Stimulated activated CD4-positive, alpha-beta T cell treated with anti-CD3 and anti-CD28 coated beads, Interleukin-2, amount 100 ng/mL, for 24 hours (primary cell): ENCODE measurements at places on chromosomes 11 and 22.

- peak; percentile 17 for DNase-seq
Measured at GRCh38 chr22:19448076-19448607, 631 bp upstream of the C22orf39 start.

- DNase-seq: no peak
Measured at GRCh38 chr11:47099918-47100315, 76.8 kb downstream of the ARFGAP2 start.

GRCh38 chr11:69634590-69634989, 6.4 kb upstream of the CCND1 start:
- no peak for DNase-seq

DNA sequence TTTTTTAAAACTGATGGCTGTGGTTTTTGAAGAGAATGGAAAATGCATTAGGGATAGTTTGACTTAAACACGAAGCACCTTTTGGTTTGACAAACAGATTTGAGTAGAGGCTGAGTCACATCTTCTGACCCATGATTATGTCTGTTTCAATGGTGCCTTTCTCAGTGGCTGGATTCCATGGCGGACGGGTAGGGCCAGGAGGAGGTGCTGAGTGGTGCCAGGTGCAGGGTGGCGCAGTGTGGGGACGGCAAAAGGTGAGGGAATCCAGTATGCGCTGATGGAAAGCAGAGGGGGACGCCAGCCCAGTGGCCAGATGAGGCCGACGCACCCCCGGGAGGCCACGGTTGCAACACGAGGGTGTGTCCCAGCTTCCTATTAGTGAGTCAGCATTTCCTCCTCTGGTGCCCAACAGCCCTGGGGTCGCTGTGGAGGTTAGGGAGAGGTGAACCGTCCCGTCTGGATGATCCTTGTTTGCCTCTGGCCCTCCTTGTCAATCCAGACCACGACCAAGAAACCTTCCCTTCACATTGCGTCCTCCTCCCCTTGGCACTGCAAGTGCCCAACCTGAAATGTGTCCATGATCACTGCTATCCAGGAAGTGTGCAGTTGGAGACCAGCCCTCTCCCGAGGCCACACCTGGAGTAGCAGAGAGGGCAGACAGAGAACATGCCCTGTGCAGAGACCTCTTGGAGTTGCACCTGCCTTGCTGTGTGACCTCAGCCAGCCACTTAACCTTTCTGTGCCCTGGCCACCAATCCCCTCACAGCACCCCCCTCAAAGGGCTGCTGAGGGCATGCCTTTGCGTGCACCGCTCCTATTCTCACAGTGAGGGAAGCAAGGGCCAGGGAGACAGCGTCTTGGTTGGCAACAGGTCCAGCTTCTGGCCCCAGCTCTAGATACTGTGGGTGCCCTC, 32.5 kb upstream of the ATXN10 start:
- no peak for DNase-seq

DNA sequence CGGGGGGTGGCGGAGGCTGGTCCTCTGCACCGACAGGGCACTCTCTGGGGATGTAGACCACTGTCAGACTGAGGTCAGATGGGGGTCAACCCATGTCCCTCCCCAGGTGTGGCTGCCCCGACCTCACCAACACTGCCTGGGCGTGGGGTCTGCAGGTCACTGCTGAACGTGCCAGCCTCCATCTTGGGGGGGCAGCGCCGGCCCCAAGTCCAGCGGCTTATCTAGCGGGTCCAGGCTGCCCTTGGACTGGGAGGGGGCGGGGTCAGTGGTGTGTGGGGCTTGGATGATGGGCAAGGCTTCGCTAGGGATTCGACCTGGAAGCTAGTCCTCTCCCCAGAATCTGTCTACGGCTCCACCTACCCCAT, 178.2 kb downstream of the IGLL1 start:
- DNase-seq: no peak

DNA sequence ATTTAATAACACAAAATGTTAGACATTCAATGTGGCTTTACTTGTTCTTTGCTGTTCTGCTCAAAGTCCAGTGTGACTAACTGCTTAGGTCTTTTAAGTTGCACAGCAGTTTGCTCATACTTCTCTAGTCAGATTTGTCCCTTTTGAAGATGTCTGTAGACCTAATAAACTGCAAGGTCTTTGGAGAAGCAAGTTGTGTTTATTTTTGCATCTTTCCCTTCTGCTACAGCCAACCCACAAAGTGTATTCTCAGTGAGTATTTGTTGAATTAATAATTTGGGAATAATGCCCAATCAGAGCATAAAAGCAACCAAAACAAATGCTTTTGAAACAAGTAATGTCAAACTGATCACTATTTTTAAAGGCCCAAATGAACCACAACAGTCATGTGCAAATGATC, 312.5 kb downstream of the CADM1 start:
- no peak for DNase-seq

DNA sequence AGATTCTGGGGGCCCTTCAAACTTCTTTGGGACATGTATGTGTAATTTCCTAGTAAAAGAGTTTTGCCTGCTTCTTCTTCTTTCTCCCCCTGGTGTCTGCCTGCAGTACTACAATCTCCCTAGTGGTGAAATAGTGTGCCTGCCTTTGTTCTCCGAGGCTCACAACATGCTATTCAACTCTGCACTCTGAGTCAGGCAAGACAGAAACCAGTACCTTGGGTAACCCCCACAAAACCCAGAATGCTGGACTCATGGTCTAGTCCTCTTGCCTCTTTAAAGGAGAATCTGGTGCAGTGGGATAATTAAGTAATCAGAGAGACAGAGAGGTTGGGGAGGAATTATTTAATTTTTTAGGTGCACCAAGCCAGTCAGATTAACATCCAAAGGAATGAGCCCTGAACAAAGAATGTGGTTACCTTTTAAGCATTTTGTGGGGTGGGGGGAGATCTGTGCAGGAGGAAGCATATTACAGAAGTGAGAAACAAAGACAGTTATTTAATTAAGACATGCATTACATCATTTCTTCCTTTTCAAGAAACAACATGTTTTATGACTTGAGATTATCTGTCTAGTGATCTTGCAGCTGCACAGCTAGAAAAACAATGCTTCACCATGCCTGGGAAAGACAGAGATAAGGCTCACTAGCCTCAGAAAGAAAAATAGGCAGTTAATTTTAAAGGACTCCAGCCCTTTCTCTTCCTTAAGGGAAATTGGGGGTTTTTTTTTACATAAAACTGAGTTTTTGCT, 11.0 kb upstream of the MS4A6A start:
- DNase-seq: peak; percentile 68

DNA sequence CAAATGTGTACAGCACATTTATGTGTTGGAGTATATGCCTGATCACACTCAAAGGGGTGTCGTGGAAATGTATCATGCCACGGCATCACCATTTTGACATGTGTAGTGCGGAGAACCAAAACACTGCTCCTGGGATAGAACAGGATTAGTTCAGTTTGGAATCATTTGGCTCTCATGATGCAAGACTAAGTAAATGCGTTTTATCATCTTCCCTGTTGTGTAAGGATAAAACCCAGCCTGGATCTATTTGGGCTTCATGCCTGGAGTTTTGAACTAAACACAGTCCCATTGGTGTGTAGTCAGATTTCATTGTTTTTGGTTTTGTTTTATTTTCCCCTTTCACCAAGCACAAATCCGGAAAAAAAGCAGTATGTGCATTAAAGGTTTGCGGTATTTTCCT, 574.3 kb downstream of the NTM start:
- DNase-seq: no peak

GRCh38 chr11:27934830-27935145, 173.2 kb downstream of the KIF18A start:
- DNase-seq: no peak

- DNase-seq: no peak
Measured at GRCh38 chr11:77167111-77167626, 39.1 kb downstream of the MYO7A start.
